Kidney (tissue), 22 donors: ENCODE measurements at places on chromosomes 11 and 22.
A peak's percentile ranks its signal among the peaks of the same experiment; 100 is the strongest.

GRCh38 chr11:69384251-69385143 is 90.5 kb downstream of the MYEOV start:
- no peaks in the 10 kb centered on the region for H3K36me3 ChIP-seq
- no peaks in the 10 kb centered on the region for H3K4me1 ChIP-seq
- no peaks in the 10 kb centered on the region for H3K27me3 ChIP-seq
- no peak overlapping the region for H3K27ac ChIP-seq
- no peak overlapping the region for H3K4me3 ChIP-seq

GRCh38 chr11:46114378-46114777 is 6.9 kb downstream of the PHF21A start:
- H3K27ac ChIP-seq: no peak overlapping the region
- H3K4me1 ChIP-seq: peaks cover 10% of the 10 kb centered on the region
- H3K36me3 ChIP-seq: no peaks in the 10 kb centered on the region
- H3K27me3 ChIP-seq: no peaks in the 10 kb centered on the region
- H3K4me3 ChIP-seq: no peak overlapping the region

DNA sequence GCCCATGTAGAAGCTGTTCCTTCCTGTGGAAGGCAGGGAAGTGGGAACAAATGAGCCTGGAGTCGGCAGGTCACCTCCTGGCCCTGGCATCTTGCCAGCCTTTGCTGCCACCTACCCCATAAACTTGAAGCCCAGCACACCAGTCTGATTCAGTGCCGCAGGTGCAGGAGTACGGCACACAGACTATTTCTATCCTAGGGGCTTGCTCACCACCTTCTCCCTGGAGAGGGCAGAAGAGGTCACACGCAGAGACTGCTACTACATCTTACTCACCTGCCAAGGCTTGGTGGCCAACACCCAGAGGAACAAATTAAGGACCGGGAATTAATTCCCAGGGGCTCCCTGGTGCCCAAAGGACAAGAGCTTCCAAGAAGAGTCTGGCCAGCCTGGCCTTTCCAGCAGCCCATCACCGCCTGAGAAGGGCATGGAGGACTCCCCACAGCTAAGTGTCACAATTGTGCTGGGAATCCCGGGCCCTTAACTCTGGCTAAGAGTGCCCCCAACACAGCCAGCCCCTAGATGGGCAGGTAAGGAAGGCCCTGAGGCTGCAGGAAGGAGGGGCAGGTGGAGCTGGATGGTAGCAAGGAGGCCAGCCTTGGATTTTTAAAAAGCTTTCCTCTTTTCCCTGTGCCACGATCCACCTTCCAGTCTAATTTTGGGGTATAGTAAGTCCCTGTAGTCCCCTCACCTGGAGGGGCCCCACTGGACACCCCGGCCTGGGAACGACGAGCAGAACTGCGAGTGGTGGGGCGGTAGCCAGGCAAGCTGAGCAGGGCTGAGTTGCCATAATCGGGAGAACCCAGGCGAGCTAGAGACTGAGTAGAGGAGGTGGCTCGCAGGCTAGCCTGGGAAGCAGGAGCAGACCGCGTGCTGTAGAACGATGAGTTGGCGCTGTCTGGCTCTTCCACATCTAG is 6.9 kb downstream of the IL18BP start:
- H3K27me3 ChIP-seq: no peaks in the 10 kb centered on the region
- peak; percentile 37 for DNase-seq
- H3K4me1 ChIP-seq: peaks cover 7% of the 10 kb centered on the region
- H3K27ac ChIP-seq: no peak overlapping the region
- no peak overlapping the region for H3K4me3 ChIP-seq
- peaks cover 77% of the 10 kb centered on the region for H3K36me3 ChIP-seq

- DNase-seq: no peak
- H3K27me3 ChIP-seq: no peaks in the 10 kb centered on the region
- H3K27ac ChIP-seq: no peak overlapping the region
- H3K4me1 ChIP-seq: no peaks in the 10 kb centered on the region
Observed at GRCh38 chr11:88535266-88535665, 197.7 kb upstream of the CTSC start.
